ENCODE measurements at places on chromosomes 1 and 21. TPM values are rescaled to one million over a fixed set of nuclear protein-coding genes. Genes with fewer than 3 reads are reported as not detected.

Gene FAM3B
- total RNA-seq: not detected

Gene SPRR1B
- total RNA-seq: not detected

Gene PRR9
- 1.2 TPM for total RNA-seq

Gene HEYL
- total RNA-seq: not detected

Gene SLC44A5
- 0.25 TPM for total RNA-seq

Gene FOXD2
- 0.22 TPM for total RNA-seq

Gene SPRR4
- not detected for total RNA-seq

Gene CYP4A11
- total RNA-seq: not detected

Gene LEFTY1
- not detected for total RNA-seq

Gene PLXNA2
- 0.50 TPM for total RNA-seq

Gene LENEP
- total RNA-seq: not detected

Gene CALML6
- 0.22 TPM for total RNA-seq

Gene OR2T35
- total RNA-seq: not detected

Gene C1orf226
- 0.50 TPM for total RNA-seq

Gene TNFRSF4
- not detected for total RNA-seq

Gene CRP
- total RNA-seq: not detected

Gene BTG2
- total RNA-seq: 2.7 TPM

Gene CD48
- total RNA-seq: under 0.01 TPM

Gene HHIPL2
- total RNA-seq: 0.25 TPM

Gene SYT14
- total RNA-seq: 3.3 TPM

Gene SAMSN1
- not detected for total RNA-seq

Gene AMY2B
- total RNA-seq: 7.1 TPM

Gene CACYBP
- 387 TPM for total RNA-seq

Gene ALX3
- not detected for total RNA-seq

Gene PAX7
- total RNA-seq: not detected

Gene TTC39A
- total RNA-seq: 1.4 TPM

Gene TTC4
- total RNA-seq: 26.6 TPM

Gene RUNX3
- total RNA-seq: not detected

Gene OR14K1
- total RNA-seq: not detected

Gene UTS2
- total RNA-seq: not detected
